ENCODE measurements at places on chromosomes 16 and 17.
A peak's percentile ranks its signal among the peaks of the same experiment; 100 is the strongest.

- no peak for DNase-seq
Observed at GRCh38 chr16:1097800-1098199, 1.8 kb upstream of the C1QTNF8 start.

DNA sequence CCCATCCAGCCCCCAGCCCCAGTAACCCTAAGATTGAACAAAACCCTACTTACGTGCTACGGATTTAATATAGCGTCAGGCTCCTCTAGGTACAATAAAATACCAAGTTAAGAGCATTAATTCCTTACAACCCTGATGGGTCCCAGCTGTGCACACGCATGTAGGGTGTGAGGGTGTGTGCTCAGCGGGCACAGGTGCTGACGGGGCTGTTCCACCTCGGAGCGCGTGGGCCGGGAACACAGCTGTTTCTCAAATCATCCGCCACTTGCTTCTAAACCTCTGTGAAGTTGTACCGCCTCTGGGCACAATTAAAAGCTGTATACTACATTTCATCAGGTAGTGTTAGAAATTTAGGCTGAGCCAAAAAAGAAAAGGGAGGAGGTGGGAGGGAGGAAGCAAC is 478.6 kb downstream of the MAF start:
- DNase-seq, result no peak

DNA sequence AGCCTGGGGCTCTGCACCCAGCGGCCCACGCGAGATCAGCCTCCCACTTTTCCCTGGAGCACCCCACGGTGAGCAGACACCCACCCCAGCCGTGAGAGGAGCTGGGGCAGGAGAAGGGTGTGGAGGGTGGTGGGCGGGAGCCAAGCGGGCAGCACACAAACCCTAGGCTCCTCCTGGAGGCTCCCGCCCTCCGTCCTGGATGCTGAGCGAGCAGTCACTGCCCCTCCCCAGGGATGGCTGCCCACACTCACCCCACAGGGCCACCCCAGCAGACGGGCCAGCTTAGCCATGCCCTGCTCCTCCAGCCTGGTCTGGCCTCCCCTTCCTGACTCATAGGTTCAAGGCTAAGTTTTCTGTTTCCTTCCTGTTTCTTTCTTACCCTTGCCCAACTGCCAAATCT is 15.7 kb upstream of the ABCC3 start:
- no peak for DNase-seq

DNA sequence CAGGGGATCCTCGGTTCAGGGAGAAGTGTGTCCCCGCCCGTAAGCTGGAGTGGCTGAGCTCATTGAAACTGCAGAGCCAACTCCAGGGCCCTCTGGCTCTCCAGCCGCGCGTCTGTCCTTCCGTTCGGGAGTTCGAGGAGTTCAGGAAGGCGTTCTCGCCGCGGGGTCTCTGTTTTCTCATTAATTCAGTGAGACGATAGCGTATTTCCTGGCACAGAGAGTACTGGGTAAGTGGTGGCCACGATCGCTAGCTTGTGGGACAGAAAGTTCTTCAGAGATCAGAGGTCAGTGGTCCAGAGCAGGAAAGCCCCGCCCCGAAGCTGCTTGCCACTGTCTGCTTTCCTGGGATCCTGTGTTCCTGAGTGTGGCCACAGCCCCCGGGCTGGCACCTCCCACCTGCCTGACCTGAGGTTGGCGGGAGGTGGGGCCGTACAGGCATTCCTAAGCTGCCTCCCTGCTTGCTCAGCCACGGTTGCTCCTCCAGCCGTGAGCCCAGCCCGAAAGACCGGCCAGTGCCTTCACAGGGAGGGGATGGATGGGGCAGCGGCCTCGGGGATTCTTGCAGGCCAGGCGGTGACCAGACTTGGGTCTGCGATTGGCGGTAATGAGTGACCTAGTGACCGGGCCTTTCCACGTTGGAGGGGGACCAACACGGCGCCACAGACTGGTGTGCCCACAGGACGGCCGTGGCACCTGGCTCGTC is 8.9 kb downstream of the BAIAP2 start:
- DNase-seq, result peak; percentile 100

DNA sequence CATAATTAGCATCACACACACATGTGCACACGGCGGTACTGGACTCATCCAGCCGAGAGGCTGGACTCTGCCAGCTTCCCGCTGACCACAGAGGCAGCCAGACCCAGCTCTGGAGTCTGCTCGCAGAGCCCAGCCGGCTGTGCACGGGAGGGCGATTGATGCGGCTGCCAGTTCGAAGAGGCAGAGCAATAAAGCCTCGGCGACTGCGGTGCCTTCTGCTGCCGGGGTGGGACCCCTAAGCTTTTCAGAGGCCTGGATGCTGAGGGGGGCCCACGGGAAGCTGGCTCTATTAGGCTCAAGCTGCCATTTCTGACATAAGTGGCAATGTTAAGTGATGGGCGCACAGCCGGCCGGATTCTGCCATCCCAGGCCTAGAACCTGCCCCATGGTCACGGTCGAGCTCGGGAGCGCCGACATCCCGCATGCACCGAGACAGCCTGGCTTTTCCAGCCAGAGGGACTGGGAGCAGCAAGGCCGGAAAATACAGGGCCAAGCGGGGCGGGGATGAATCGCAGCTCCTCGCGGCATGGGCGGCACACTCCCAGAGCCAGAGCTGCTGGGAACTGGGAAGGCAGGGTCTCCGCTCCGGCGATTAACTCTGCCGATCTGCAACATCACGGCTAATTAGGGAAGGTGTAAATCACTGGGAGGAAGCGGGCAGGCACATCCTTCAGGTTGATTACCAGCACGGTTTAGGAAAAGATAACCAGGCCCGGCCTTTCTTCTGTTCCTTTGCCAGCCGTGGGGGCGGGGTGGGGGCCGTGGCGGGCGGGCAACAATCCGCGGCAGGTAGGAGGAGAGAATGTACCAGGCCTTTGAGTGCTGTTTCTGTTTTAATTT is 57.7 kb downstream of the TBC1D16 start:
- DNase-seq, result peak; percentile 54

DNA sequence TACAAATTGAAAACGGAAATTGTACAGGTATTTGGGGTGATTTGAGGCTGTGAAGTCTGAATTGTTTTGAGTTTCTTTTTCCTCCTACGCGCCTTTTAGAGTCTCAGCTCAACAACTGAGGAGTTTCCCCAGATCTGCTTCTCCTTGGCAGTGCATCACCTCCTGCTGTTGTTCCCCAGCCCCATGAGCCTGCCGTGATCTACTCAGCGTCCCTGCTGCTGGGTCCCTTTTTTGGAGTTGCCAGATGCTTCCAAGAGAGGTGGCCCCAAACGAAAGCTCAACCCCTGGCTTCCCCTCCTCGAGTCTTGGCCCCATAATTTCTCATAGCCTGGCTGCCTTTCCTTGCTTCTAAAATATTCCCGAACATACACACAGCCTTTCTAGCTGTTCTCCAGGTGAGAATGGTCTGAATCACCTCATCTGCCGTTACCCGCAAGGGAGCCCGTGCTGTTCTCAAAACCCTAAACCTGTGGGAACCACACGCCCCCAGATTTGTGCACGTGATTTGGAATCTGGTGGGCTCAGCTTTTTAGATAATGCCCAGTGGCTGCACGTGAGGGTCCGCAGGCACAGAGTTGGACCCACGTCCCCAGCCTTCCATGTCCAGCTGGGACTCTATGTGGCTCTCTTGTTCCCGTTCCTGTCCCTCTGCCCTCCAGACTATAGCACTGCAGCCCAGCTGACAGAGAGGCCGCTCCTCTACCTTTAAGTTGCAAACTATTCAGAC is 179.1 kb upstream of the CHMP6 start:
- DNase-seq, result peak; percentile 39

- no peak for DNase-seq
Observed at GRCh38 chr17:28616281-28616680, 2.3 kb upstream of the RSKR start.

- no peak for DNase-seq
Observed at GRCh38 chr16:2072926-2073325, 25.1 kb downstream of the TSC2 start.

Data from islet precursor cell (in vitro differentiated cells).